Endodermal cell (in vitro differentiated cells): ENCODE measurements at places on chromosomes 7 and 10.

- H3K27me3 ChIP-seq: no peaks in the 10 kb centered on the region
- no peak overlapping the region for H3K27ac ChIP-seq
- no peaks in the 10 kb centered on the region for H3K36me3 ChIP-seq
- H3K4me3 ChIP-seq: no peak overlapping the region
- DNase-seq: peak; percentile 38
- peaks cover 8% of the 10 kb centered on the region for H3K4me1 ChIP-seq
Measured at GRCh38 chr10:77770081-77770867, 132.7 kb upstream of the KCNMA1 start.

GRCh38 chr7:106757846-106758245, 96.9 kb upstream of the CCDC71L start:
- H3K4me1 ChIP-seq: no peaks in the 10 kb centered on the region
- no peaks in the 10 kb centered on the region for H3K36me3 ChIP-seq
- H3K27me3 ChIP-seq: no peaks in the 10 kb centered on the region
- H3K4me3 ChIP-seq: no peak overlapping the region
- no peak overlapping the region for H3K27ac ChIP-seq

DNA sequence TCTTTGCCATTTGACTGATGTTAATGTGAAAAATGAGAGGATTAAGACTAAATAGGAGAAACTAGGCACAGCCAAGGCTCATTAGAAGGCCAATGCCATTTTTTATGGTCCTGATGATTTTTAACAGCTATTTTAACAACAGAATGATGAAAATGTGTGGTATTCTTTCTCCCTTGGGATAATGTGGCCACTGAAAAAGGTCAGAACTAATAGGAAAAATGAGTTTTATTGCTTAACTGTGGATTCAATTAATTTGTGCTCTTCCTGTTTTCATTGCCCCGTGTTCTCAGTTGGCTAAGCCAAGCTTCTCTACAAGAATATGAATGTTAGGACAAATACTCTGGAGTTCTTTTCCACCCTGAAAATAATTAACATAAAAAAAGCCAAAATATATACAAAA, 56.6 kb downstream of the BMPER start:
- peaks cover 5% of the 10 kb centered on the region for H3K4me1 ChIP-seq
- no peaks in the 10 kb centered on the region for H3K27me3 ChIP-seq
- DNase-seq: no peak
- H3K36me3 ChIP-seq: no peaks in the 10 kb centered on the region

- DNase-seq: no peak
- H3K4me3 ChIP-seq: no peak overlapping the region
- no peaks in the 10 kb centered on the region for H3K36me3 ChIP-seq
Measured at GRCh38 chr10:127872871-127873600, 19.7 kb downstream of the CLRN3 start.

DNA sequence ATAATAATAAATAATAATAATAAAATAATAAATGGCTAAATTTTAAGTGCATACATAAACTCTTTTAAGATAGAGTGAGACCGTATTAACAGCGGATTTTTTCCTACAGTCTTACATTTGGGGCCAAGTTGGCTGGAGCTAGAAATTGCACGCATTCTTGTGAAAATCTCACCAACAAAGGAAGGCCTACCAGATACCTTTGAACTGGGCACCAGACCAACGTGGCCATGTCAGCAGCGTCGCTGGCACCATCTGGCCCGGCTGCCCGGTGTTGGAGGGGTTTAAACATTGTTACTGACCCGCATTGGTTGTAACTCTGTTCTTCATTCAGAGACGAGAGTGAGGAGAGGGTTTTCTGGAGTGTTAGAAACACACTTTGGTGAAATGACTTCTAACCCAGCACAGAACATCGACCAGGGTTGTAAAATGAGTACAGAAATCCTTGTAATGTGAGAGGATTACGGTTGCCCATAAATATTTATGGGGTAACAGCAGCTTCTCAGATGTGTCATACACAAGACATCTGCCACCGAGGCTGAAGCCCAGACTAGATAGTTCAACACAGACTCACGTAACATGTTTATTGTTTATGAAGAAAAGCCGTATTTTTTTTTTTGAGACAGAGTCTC, 34.6 kb upstream of the UNCX start:
- no peak overlapping the region for H3K27ac ChIP-seq
- H3K27me3 ChIP-seq: peaks cover 13% of the 10 kb centered on the region
- no peaks in the 10 kb centered on the region for H3K4me1 ChIP-seq

- peaks cover 7% of the 10 kb centered on the region for H3K4me1 ChIP-seq
- no peaks in the 10 kb centered on the region for H3K36me3 ChIP-seq
- DNase-seq: peak; percentile 57
- H3K27ac ChIP-seq: no peak overlapping the region
- H3K4me3 ChIP-seq: no peak overlapping the region
Measured at GRCh38 chr10:117164592-117165537, 26.8 kb upstream of the VAX1 start.
